GM18507 (cell line): ENCODE measurements at places on chromosomes 3 and 15.

DNA sequence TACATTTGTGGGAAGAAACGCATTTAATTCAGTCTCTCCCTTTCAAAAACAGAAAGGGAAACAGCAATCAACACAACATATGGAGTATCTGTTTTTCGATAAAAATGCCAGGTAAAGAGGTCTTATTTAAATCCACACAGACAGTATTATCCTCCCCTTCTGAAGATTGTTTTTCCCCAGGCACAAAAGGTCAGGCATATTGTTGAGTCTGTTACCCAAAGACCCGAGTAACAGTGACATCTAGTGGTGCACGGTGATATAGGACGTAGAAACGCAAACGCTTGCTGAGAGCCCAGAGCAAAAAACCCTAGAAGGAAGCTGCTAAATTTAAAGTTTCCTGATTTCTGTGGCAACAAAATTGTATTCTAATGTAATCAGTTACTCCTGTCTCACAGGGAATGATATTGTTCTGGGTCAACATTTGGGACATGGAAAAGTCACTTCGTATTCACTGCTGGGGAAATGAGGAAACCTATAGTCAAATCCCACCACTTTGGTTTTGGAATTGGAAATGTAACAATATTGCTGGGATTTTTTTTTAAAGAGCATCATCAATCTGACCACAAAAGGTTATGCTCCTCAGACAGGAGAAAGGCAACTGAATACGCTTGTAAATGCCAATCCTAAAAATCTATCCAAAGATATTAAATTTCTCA lies 312.7 kb upstream of the CCDC54 start:
- peak; percentile 8 for DNase-seq

DNA sequence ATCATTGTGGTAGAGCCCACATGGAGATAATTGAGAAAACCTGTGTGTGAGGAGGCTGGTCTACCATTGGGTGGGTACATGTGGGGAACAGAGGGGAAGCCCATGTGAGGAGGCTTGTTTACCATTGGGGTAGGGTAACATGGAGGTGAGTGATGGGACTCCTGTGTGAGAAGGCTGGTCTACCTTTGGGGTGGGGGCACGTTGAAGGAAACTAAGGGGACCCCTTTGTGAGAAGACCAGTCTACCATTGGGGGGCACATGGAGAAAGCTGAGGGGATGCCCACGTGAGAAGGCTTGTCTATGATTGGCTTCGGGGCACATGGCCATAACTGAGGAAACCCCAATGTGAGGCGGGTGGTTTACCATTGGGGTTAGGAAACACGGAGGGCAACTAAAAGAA lies 158.5 kb downstream of the FBLN2 start:
- no peak for DNase-seq

DNA sequence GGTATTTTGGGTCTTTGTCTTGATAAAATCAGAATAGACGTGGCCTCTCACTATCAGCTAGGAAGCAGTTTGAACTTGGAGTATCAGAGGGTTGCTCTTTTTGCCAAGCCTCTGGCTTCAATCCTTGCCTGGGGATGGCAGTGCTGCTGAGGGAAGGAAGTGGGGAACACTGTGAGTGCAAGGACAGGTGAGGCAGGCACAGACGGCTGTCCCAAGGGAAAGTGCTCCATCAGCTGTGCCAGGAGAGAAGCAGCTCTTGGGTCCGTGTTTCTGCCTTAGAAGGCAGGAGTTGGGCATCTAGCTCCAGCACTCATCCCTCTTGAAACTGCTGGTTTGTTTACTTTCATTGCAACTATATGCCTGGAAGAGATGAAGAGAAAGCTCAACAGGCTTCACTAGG lies 33.2 kb downstream of the PML start:
- DNase-seq, result no peak

DNA sequence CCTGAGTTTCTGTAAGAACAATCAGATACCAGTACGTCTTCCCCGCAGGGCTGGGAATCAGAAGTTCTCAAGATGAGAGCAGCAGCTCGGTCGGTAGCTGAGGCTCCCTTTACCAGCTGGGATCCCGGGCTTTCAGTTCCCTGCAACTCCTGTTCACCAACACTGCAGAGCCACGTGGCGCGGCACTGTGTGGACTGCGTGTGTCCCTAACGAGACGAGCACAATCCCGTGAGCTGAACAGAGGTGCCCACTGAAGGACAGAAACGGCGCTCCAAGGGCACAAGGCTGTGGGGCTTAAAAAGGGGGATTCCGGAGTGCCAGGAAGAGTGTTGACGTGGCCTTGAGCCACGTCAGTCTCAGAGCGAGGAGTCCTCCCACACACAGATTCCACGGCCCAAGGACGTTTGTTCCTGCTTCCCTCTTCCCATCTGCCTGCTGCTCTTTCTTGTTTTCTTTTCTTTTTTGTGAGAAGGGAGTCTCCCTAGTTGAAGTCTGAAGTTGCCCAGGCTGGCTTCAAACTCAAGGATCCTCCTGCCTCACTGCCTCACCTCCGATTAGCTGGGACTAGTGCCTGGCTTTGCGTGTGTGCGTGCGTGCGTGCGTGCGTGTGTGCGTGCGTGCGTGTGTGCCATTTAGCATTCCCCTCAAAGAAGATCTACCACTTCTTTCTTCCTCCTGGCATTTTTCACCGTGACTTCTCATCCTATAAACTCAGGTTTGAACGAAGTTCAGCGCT lies 37.1 kb upstream of the RPL35A start:
- no peak for DNase-seq

- DNase-seq, result no peak
Observed at GRCh38 chr3:14925729-14926591, 21.4 kb upstream of the NR2C2 start.

- no peak for DNase-seq
Observed at GRCh38 chr15:56824175-56824574, 90.9 kb upstream of the ZNF280D start.

DNA sequence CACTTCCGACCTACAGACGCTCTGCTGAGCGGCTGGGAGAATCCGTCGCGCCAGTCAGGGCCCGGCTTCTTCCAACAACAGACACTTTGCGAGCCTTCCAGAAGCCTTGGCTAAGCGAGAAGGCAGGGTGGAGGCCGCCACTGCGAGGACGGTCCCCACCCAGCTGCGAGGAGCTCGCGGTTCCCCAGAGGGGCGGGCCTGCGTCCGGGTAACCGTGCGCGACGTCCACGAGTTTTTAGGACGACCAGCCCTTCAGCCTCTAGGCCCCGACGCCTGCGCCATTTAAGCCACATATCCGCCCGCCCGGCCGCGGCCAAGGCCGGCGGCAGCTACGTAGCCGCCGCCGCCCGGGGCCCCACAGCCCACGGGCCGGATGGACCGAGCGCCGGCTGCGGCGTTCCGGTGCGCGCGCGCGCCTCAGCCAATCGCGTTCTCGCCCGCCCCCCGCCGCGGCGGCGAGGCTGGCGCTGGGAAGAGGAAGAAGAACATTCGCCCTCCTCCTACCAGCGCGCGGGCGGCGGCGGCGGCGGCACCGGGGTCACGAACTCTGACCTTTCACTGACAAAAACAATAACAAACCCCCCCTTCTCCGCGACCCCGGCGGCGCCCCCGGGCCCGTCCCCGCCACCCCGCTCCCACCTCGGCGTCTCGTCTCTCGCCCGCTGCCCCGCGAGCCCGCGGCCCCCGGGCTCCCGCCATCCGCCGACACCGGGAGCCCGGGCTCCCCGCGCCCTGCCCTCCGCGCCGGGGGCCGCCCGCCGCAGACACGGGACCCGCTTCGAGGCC lies at the start of gene NR2C2:
Gene NR2C2, plus strand, starts transcription at position 484 of the 786 bp plus-strand sequence. CDS start 56,332 bp downstream, outside the sequence.
- peak; percentile 74 for DNase-seq

GRCh38 chr3:195250473-195251251 lies 20.3 kb downstream of the XXYLT1 start:
- DNase-seq, result no peak

DNA sequence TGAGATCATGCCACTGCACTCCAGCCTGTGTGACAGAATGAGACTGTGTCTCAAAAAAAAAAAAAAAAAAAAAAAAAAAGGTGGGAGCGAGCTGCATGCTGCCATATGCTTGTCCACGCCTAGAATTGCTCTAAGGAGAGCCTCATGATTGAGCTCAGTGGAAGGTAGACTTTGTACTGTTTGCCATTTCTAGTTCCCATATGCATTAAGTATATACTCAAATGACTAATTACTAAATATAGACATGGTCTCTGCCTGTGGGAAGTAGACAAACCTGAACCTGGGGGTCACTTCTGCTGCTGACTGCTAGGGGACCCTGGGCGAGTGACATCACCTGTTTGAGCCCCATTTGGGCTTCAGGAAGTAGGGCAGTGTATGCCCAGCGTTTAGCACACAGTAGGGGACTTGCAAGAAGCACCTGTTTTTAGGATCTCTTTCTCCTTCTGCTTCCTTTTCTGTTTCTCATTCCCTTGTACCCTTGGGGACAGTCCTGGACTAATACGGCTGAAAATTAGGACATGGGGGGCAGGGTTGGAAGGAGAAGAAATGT lies 27.2 kb downstream of the PRKCD start:
- no peak for DNase-seq

- DNase-seq, result no peak
Observed at GRCh38 chr15:53133255-53133850, 343.2 kb upstream of the ONECUT1 start.

- DNase-seq, result no peak
Observed at GRCh38 chr3:41522612-41523011, 323.3 kb downstream of the CTNNB1 start.

DNA sequence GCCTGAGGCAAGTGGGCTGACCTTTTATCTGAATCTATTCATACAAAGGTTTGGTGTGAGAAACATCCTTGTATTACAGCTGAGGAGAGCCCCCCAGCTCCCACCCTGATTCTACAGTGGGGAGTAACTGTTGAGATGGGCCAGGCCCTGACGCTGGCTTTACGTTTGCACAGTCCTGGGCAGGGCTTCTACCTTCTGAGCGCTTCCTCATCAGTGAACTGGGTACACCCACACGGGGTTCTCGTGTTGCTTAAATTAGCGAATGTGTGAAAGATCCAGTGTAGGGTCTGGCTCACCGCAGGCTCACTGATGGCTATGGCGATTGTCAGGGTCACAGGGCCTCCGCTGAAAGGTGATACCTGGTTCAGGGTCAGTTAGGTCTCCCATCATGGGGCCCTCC lies 7.3 kb upstream of the GHRL start:
- no peak for DNase-seq

DNA sequence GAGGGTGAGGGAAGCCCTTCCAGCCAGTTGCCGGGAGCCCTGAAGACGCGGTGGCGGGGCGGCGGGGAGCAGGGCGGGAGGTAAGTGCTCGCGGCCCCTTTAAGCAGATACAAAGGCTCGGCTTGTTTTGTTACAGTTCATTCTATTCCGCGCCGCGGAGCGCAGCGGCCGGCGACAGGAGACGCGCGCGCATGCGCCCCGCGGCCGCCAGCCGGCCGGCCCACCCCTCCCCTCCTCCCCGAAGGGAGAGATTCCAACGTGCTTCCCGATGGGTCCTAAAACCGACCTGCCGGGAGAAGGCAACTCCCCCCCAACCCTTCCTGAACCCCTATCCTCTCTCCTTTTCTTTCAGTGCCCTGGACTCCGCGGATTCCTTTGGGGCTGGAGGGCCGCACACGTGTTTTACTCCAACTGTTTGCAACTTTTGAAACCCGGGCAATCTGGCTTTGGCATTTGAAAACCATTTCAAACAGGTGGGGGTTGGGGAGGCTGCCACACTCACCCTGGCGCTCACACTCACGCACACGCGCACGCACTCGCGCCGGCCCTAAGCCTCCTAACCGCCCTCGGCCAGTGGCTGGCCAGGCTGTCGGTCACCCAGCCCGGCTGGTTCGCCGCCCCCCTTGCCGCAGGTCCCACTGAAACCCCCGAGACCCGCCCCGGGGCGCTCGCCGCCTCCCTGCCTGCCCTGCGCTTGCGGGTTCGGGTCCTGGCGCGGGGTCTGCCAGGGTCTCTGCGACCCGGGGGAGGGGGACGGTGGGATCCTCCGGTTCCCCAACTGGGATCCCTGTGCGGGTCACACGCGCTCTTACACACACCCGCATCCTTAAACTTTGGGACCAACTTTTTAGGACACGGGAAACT lies at the start of gene MAGI1:
Gene MAGI1, minus strand, starts transcription at position 193 of the 864 bp plus-strand sequence. CDS start 610 bp downstream, outside the sequence.
- peak; percentile 36 for DNase-seq

DNA sequence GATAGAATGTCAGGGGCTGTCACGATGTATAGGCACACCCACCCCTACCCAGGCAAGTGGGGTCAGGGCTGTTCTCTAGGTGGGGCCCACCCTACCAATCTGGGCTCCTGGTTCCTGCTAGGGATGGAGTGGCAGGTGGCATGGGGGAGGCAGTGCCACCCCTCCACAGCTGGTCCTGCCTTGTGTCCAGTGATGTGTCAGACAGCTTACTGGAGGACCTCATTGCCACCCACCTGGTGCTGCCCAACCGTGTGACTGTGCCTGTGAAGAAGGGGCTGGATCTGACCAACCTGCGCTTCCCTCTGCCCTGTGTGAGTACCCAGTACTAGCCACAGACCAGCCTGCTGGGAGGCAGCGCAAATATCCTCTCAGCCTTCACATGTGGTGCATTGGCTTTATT lies 27.5 kb downstream of the ESYT3 start:
- no peak for DNase-seq

DNA sequence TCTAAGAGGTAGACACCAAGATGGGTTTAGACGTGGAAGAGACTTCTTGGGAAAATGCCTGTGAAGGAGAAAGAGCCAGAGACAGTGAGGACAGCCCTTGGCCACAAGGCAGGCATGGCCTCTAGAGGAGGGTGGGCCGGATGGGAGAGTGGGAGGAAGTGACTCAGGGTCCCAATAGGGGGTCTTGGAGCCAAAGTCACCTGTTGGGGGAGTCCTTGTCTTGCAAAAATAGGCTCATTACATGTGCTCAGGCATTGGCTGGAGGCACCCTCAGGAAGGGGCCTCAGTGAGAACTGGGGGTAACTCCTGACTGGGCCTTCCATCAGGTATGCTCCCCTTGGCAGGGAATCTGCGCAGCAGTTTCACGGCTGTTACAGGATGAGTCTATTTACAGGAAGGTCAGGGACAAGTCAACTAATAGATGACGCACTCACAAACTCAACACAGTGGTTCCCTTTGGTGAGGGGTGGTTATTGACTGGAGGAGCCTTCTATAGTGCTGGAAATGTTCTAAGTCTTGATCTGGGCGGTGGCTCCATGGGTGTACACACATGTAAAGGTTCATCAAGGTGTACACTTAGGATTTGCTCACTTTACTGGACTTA lies 259.6 kb downstream of the XXYLT1 start:
- DNase-seq, result no peak

- DNase-seq, result no peak
Observed at GRCh38 chr3:73868688-73869315, 244.1 kb upstream of the PDZRN3 start.

- no peak for DNase-seq
Observed at GRCh38 chr15:58539548-58539947, 107.8 kb downstream of the LIPC start.

- DNase-seq, result no peak
Observed at GRCh38 chr3:50417637-50418033, 58.3 kb upstream of the TMEM115 start.

DNA sequence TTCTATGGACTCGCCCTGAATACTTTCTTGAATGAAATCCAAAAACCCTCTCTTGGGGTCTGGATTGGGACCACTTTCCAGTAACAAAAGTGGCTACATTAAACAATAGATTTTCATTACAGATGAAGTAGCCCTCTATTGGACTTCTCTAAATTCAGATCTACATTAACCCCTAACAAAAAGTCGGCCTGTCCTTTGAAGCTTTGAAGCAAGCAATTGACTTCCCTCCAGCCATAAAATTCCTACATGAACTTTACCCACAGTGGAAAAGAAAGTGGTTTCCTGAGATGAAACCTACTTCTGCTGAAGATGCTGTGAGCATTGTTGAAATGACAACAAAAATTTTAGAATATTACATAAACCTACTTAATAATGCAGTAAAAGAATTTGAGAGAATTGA lies 967.1 kb upstream of the ROBO1 start:
- DNase-seq, result no peak

- DNase-seq, result no peak
Observed at GRCh38 chr3:14145236-14145635, 20.4 kb downstream of the TMEM43 start.

GRCh38 chr3:131856171-131856570 lies 178.6 kb downstream of the CPNE4 start:
- DNase-seq, result no peak
